Hematopoietic multipotent progenitor cell (in vitro differentiated cells): ENCODE measurements at places on chromosomes 4 and X.

DNA sequence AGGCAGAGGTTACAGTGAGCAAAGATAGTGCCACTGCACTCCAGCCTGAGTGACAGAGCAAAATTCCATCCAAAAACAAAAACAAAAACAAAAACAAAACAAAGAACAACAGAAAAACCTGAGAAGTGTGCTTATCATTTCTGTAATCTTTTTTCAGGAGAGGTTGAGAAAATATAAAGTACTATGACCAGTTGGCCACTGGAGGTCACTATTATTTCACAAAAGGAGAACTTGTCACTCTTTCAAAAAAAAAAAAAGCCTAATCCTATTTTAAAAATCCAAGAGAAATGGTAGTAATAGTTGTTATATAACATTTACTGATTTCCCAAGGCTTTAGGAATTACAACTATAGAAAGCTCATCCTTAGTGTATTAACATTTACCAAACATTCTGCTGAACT, 24.9 kb upstream of the RNF150 start:
- DNase-seq, result peak; percentile 35

DNA sequence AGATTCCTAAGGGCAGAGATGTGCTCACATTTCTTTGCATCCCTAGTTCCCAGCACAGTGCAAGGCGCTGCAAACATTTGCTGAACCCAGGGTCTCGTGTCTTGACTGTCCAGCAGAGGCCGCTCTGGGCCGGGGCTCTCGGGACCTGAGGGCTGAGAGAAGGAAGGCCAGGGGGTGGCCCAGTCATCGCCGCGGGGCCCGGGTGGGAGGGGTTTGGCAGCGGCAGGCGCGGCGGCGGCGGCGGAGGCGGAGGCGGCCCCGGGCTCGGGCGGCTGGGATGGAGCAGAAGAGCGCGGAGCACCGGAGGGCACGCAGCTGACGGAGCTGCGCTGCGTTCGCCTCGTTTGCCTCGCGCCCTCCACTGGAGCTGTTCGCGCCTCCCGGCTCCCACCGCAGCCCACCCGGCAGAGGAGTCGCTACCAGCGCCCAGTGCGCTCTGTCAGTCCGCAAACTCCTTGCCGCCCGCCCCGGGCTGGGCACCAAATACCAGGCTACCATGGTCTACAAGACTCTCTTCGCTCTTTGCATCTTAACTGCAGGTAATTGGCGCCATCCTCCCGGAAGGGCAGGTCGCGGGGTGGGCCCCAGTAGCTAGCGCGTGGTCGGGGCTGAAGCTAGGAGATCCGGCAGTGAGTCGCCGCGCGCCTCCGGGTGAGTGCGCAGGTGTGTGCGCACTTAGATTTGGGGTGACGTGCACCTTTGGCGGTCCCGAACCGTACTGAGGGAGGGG, at the start of gene PARM1:
TSS of gene PARM1 (plus strand) at position 285 of the 730 bp plus-strand sequence. CDS start at position 497, 212 bp downstream.
- DNase-seq, result peak; percentile 87

DNA sequence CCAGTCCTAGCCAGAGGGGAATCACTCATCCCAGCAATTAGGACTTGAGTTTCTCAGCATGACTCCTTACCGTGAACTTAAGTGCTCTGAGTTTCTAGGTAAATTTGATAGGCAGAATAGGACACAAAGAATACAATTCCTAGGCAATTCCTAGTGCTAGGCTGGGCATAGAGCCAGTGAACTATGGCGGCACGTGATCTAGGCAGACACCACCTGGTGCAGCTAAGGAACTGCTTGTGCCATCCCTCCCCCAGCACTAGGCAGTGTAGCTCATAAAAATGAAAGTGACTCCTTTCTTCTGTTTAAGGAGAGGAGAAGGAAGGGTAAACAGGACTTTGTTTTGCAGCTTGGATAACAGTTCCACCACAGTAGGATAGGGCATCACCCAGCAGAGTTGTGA, 736.3 kb upstream of the PCDH7 start:
- DNase-seq, result no peak

DNA sequence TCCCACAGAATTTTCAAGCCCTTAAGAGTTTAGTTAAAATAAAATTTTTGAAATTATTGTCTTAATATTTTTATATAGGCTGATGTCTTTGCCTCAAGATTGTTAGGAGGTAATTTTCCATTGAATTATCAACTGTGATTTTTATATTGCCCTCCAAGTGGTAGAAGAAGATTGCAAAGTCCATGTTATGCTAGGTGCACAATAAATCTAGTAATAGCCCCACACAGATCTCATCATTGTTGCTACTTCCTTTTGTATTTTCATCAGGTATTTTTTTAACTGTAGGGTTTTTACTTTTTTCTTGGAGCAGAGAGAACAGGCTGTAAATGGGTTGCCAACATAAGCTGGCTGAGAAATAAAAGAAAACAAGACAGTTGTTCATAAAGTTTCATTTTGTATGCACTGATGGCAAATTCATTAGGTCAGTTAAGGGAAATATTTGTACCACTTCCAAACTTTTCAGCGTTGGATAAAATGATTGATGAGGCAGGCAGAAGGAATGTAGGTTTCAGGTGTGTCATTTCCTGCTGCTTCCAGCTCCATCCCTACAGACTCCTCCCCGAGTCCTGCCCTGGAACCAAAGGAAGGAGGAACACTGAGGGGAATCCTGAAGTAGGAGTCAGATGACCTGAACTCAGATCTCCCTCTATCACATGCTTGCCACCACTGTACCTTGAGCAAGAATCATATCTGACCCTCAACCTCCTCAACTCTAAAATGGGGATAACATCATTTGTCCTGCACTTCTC, 105.5 kb downstream of the PRRG1 start:
- DNase-seq, result no peak
